ENCODE measurements at places on chromosomes 6 and 20. TPM values are rescaled to one million over a fixed set of nuclear protein-coding genes. Genes with fewer than 3 reads are reported as not detected.

Gene BCKDHB
- total RNA-seq = 19.8 TPM

Gene CST8
- not detected for total RNA-seq

Gene CRIP3
- total RNA-seq = 3.9 TPM

Gene PRDM13
- total RNA-seq = not detected

Gene TFAP2D
- 0.47 TPM for total RNA-seq

Gene CCN2
- 6.9 TPM for total RNA-seq

Gene TMC2
- 1.7 TPM for total RNA-seq

Gene HCRTR2
- total RNA-seq = 14.3 TPM

Gene TRIM10
- total RNA-seq = 0.31 TPM

Gene TCP11
- total RNA-seq = 0.31 TPM

Gene UFL1
- 28.5 TPM for total RNA-seq

Gene MRAP2
- 6.2 TPM for total RNA-seq

Gene SNPH
- 23.4 TPM for total RNA-seq

Gene BCAS1
- 3.0 TPM for total RNA-seq

Gene PGC
- total RNA-seq = not detected

Measured in occipital lobe (tissue), 3 donors.